Lung microvascular endothelial cell (primary cell): ENCODE measurements at places on chromosomes 1 and 21.
A peak's percentile ranks its signal among the peaks of the same experiment; 100 is the strongest.

DNA sequence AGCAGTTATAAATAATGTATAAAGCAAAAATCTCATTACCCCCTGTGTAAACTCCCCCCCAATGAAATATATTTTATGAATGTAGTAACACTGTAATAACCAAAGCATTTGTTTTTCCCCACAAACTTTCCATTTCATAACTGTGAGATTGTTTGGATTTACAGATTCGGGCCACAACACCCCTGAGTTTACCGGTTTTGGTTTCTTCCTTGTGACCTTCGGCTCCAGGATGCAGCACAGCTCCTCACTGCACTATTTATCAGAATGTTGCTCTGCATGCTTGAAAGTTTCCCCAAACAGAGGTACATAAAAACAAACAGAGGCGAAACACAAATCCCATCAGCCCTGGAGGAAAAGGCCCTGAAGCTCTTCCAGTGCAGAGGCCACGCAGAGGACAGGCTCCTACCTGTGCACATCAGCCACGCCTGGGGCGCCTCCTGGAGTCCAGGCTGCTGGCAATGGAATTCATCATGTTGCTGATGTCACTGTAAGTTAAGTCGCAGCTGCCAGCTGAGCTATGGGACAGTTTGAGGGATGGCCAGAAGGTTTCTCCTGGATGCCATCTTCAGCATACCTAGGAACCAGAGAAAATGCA, 122.0 kb downstream of the LMO4 start:
- DNase-seq = peak; percentile 3

GRCh38 chr1:200959411-200959921, 64.0 kb downstream of the KIF21B start:
- no peak for DNase-seq

DNA sequence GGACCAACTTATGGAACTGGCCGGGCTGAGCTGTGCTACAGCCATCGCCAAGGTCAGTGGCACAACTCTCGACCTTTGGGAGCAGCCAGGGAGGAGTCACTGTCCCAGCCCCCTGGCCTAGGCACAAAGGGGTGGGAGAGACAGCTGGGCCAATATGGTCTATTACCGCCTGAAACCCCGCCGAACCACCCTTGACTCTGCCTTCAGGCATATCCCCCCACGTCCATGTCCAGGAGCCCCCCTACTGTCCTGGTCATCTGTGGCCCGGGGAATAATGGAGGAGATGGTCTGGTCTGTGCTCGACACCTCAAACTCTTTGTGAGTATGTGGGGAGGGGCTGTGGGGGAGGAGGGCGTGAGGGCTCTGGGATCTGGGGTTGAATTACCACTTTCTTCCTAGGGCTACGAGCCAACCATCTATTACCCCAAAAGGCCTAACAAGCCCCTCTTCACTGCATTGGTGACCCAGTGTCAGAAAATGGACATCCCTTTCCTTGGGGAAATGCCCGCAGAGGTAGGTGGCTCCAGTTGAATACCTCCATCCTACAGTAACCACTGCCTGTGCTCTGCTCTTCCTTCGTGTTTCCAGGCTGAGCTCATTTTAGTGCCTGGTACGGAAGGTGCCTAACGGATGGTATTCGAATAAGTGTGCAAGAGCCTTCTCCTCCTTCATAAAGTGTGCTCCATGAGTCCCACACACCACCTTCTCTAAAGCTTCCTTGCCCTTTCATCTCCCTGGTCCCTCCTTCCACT, 758 bp downstream of the NAXE start:
- DNase-seq = no peak

- no peak for DNase-seq
Observed at GRCh38 chr1:231778009-231778719, 151.6 kb downstream of the DISC1 start.

GRCh38 chr1:10070206-10070605, 37.4 kb downstream of the UBE4B start:
- DNase-seq = no peak

DNA sequence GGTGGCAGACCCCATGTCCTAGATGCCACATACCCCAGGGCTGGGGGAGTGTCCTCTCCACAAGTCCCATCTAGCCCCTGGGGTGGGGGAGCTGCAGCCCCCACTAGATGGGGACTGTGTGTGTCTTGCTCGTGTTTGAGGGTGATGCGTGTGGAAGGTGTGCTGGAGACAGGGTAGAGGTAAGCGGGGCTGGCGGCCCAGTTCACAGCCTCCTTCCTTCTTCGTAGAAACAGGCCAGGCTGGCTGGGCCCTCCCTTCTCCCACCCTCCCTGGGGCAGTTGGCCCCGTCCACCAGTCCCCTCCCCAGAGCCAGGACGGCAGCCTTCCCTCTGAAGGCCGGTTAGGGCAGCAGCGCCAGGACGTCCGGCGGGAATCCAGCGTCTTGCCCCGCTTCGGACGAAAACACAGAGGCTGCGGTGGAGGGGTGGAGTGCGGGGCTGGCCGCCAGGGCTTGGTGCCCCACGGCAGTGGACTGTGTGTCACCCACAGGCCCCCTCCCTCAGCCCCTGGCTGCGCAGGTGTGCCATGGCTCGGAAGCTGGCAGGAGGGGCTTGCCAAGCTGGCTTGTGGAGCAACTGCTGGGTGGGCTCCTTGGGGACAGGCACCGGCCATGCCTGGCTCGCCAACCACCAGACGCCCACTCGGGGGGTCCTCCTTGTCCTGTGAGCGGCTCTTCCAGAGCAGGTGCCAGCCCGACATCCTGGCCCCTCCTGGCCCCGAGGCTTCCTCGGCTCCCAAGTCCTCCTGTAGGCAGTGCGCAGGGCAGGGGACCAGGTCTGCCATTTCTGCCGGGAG, 3.6 kb downstream of the PRDM16 start:
- DNase-seq = no peak

- no peak for DNase-seq
Observed at GRCh38 chr1:53731779-53732305, 7.1 kb downstream of the GLIS1 start.

GRCh38 chr21:45234127-45234526, 53.6 kb downstream of the POFUT2 start:
- DNase-seq = no peak

GRCh38 chr1:975896-976683, 5.8 kb downstream of the PERM1 start:
- no peak for DNase-seq

- DNase-seq = no peak
Observed at GRCh38 chr21:42840411-42841155, 38.8 kb downstream of the WDR4 start.

DNA sequence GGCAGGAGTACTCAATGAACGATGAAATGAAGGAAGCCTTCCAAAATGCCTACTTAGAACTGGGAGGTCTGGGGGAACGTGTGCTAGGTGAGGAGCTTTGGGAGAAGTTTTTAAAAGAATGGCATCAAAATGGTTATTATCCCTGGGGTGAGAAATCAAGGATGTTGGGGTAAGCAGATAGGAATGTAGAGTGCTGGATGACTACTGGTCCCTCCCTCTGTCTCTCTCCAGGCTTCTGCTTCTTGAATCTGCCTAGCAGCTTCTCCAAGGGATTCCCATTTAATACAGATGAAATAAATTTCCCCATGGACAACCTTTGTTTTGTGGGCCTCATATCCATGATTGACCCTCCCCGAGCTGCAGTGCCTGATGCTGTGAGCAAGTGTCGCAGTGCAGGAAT, 19.0 kb upstream of the CASQ1 start:
- no peak for DNase-seq

DNA sequence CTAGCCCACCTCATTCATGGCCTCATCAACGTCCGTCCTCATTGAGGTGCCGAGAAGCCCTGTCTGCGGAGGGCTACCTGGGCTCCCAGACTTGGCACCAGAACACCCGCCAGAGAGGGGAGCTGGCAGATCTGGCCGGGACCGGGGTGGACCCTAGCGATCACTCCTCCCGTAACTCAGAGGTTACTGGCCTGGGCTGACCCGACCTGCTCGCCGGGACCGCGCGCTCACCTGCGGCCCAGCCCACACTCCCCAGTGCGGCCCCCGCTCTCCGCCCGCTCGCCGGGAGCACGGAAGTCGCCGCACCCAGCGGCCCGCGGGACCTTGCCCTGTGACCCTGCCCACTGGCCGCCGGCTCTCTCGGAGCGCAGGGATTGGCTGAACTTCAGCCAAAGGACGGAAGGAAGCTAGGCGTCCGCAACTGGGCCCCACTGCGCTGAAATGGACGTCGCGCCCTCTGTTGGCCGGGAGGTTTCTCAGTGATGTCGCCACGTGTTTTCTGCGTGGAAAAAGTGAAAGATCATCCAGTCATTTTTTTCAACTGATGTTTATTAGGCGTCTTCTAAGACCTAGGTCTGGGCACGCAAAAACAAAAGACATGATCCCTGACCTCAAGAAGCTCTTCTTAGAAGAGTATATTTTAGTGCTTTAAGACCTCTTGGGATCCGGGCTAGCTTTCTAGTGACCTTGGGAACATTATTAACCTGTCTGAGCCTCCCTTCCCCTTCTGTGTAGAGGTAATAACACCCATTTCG, at the start of gene SMIM12:
Gene SMIM12, minus strand, starts transcription at position 304 of the 755 bp plus-strand sequence. CDS start 3,772 bp downstream, outside the sequence.
- peak; percentile 95 for DNase-seq

- DNase-seq = no peak
Observed at GRCh38 chr21:43354026-43354420, 72.9 kb downstream of the SIK1 start.

GRCh38 chr1:243923292-243924171, 73.5 kb upstream of the AKT3 start:
- DNase-seq = no peak

DNA sequence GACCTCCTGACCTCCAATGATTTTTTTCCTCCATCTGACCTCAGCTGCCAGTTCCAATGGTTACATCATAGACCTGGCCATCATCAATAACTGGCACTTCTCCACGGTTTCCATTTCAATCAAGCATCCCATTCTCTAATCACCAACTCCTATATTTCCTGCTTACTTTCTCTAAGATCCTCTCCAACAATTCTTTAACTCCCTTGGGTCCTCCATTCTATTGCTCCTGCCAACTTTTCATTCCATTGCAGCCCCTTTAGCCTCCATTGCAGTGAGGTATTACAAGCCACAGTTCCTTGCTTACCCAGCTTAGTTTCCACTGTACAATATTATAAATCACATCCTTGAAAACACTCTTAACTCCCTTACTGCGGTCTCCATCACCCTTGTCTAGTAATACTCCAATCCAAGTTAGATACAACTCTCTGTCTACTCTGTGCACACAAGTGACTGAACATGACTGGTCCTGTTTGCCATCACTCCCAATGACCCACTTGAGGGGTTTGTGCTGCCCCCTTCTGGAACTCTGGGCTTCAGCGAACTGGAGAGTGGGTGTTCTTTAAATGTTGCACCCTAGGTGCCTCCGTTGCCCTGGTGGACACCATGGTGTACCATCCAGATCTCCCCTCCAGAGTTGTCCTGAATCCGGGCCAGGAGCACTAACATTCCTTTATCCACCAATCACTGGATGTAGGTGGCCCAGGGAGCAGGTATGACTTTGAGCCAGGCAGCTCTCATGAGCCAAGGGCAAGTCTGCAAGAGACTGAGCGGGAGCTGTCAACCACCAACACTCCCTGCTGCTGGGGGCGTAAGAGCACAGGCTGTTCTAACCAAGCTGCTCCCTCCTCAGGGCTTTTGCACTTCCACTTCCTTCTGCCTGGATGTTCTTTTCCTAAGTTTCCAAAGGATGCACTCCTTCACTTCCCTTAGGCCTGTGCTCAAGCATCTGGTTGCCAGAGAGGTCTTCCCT, 3.7 kb upstream of the FNDC7 start:
- no peak for DNase-seq

- DNase-seq = no peak
Observed at GRCh38 chr1:92843429-92844352, 11.9 kb downstream of the RPL5 start.

DNA sequence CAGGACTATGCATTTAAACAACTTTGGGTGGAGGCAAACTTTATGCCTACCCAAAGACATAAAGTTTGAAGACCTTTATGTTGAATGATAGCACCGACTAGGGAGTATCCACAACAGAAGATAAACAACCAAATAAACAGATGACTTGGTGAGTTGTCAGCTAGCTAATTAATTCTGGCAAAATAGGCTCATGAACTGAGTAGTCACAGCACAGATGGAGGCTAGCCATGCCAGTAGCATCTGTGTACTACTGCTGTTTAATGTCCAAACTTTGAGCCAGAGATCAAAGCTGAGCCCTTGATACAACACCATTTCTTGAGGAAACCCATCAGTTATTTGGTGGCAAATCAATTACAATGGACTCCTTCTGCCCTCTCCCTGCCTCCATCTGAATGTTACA, 40.3 kb upstream of the CCDC190 start:
- no peak for DNase-seq

GRCh38 chr1:236301080-236301957, 19.6 kb upstream of the ERO1B start:
- DNase-seq = no peak

- no peak for DNase-seq
Observed at GRCh38 chr1:209323743-209324142, 259.8 kb upstream of the CAMK1G start.

- DNase-seq = no peak
Observed at GRCh38 chr1:85459290-85459689, 5.7 kb downstream of the DDAH1 start.

GRCh38 chr1:2499986-2500596, 24.0 kb downstream of the PLCH2 start:
- DNase-seq = no peak

DNA sequence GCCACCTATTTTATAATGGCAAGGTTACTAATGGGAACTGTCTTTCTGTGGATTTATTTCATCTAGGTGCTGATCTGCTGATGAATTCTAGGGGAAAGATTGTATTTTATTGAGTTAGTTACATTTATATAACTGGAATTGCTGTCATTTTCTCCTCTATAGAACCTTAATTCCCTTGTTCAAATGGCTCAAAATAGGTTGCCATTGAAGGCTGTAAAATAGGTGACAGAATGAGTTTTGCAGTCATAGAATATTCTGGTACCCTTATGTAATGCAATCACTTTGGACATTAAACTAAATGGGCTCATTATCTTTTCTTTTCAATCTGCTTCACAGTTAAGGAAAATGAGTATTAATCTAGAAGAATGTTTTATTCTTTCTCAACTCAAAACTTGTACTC, 131.0 kb downstream of the CTH start:
- DNase-seq = no peak

DNA sequence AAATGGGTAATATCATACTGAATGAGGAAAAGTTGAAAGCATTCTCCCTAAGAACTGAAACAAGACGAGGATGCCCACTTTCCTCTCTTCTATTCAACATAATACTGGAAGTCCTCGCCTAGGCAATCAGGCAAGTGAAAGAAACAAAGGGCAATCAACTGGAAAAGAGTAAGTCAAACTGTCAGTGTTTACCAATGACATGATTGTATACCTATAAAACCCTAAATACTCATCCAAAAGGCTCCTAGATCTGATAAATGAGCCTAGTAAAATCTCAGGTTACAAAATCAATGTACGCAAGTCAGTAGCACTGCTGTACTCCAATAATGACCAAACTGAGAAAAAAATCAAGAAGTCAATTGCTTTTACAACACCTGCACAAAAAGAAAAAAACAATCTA, 575.8 kb upstream of the PRMT6 start:
- DNase-seq = no peak

- DNase-seq = no peak
Observed at GRCh38 chr1:98761219-98761865, 99.8 kb downstream of the SNX7 start.

GRCh38 chr1:94922761-94923331, 4.1 kb downstream of the CNN3 start:
- DNase-seq = peak; percentile 34

GRCh38 chr1:94324178-94324544, 86.8 kb upstream of the ARHGAP29 start:
- DNase-seq = peak; percentile 59

- DNase-seq = peak; percentile 67
Observed at GRCh38 chr1:70509996-70510876, 99.2 kb downstream of the CTH start.
